NCI-H1092 (cell line): ENCODE measurements at places on chromosomes 1 and 21.

DNA sequence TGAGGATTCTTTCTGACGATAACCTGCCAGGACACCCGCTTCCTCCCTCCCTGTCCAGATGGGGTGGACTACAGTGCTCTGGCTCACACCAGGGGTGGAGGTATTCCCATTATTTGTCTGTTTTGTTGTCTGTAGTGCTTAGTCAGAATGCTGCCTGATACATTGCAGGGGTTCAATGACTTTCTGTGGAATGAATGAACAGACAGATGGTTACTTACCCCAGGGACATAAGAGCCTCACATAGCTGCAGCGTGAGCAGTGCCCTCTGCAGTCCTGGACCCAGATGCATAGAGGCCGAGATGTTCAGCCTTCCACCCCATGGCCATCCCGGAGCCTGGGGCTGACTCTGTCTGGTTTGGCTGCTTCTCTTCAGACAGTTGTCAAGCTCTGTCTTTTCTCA is 13.0 kb upstream of the F3 start:
- no peak for DNase-seq

DNA sequence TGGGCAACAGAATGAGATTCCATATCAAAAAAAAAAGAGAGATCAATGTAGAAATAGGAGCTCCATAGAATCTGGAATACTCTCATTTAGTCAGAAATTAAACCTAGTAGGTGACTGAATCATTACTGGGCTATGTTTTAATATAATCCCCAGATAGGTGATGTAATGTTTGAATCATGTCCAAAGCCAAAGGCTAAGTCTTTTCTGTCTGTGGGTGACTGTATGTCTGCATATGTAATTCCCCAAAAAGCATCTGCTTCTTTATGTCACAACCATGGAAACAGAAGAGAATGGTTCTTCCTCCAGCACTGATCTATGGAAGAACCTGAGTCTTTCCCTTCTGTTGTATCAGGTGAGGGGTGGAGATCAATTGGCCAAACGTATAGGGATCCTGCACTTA is 5.8 kb downstream of the LAMC2 start:
- DNase-seq = no peak

DNA sequence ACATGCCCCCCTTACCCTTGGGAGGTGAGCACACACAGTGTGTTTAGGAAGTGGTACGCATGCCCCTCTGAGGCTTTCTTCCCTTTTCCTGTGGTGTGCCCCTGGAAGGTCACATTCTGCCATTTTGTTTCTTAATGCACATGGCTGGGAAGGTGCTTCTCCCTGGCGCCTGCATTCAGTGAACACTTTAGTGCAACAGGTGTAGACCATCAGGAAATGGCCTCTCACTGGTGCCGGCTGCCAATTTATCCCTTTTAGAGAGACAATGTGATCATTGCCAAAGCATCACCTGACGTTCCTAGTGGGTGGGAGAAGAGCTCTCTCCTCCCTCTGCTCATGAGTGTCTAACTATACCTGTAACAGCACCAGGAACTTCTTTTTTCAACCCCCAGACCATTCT is 51.8 kb upstream of the PDE9A start:
- DNase-seq = no peak

DNA sequence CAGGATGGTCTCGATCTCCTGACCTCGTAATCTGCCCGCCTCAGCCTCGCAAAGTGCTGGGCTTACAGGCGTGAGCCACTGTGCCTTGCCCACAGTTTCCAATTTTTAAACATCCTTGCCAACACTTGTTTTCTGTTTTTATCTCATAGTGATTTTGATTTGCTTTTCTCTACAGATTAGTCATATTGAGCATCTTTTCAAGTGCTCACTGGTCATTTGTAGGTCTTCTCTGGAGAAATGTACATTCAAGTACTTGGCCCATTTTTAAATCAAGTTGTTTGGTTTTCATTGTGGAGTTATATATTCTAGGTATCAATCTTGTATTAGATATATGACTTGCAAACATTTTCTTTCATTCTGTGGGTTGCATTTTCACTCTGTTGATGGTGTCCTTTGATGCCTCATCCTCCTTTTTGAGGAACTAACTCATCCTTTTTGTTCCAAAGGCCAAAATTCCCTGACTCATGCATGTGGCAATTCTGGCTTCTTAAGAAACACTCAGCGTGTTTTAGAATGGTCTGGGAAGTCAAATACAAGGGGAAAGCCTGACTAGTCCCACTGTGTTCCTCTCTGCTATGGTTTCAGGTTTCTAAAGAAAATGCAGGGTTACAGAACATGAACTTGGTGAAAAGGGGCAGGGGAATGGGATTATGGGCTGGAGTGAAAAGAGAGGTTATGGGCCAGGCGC is 37.3 kb downstream of the PTAFR start:
- DNase-seq = no peak

- DNase-seq = no peak
Observed at GRCh38 chr1:57844382-57844980, 420.6 kb upstream of the DAB1 start.

- no peak for DNase-seq
Observed at GRCh38 chr1:84145068-84145467, 997 bp downstream of the PRKACB start.

DNA sequence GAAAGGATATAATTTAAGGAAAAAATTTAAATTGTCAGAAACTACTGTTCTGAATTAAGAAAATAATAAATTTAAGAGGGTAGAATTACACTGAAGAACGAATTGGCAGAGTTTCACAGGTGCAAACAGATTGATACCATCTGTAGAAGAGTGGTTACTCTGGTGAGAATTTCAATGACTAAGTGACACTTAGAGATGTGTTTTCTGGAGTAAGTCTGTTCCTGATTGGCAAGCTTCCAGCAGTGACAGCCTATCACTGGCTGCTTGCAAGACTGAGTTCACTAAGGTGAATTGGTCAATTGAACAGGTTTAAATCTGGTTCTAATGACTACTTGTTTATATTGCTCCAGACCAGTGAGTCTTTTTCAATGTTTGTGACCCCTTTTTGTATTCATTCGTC is 838.2 kb upstream of the RGS18 start:
- no peak for DNase-seq

- DNase-seq = no peak
Observed at GRCh38 chr21:25581582-25581981, 25.7 kb downstream of the MRPL39 start.

GRCh38 chr21:30227633-30228404 is 11.9 kb upstream of the CLDN8 start:
- DNase-seq = no peak

GRCh38 chr1:51463561-51463960 is 55.5 kb downstream of the EPS15 start:
- DNase-seq = no peak

- peak; percentile 46 for DNase-seq
Observed at GRCh38 chr1:9473032-9473807, 66.0 kb upstream of the SLC25A33 start.

GRCh38 chr1:152768847-152769533 is 6.0 kb upstream of the LCE1F start:
- no peak for DNase-seq

GRCh38 chr21:38221594-38221993 is 35.2 kb upstream of the KCNJ15 start:
- no peak for DNase-seq

DNA sequence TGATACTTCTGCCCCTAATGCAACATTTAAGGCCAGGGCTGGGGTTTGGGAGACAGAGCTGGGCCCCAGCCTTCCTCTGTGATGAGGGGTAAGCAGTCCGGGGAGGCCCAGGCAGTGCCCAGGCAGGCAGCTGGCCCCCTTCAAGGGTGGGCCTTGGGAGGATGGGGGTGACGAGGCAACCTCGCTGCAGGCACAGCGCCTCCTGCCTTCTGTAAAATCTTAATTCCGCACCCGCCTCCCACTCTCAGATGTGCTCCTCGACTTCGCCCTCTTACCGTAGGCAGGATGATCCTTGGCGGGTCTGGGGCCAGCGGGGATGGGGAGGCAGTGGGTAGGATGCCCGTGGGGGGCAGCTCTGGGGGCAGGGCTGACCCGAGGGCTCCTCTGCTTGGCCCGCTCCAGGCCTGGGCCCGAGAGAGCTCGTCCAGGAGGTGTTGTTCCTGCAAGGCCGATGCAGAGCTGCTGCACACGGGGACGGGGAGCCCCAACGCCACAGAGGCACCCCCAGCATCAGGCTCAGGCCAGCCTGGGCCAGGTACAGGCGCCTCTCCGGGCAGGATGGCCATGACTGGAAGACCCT is 9.1 kb downstream of the C21orf58 start:
- DNase-seq = no peak

DNA sequence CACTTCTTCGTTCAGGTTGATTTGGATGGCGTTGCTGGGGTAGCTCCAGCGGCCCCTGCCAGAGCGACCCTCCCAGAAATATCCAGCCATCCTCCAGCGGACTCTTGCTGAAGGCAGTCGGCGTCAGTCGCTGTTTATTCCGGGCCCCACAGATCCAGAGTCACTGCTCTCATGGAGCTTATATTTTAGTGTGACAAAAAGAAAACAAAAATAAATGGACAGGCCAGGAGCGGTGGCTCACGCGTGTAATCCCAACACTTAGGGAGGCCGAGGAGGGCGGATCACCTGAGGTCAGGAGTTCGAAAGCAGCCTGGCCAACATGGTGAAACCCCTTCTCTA is 791 bp upstream of the CFAP298 start:
- DNase-seq = no peak

DNA sequence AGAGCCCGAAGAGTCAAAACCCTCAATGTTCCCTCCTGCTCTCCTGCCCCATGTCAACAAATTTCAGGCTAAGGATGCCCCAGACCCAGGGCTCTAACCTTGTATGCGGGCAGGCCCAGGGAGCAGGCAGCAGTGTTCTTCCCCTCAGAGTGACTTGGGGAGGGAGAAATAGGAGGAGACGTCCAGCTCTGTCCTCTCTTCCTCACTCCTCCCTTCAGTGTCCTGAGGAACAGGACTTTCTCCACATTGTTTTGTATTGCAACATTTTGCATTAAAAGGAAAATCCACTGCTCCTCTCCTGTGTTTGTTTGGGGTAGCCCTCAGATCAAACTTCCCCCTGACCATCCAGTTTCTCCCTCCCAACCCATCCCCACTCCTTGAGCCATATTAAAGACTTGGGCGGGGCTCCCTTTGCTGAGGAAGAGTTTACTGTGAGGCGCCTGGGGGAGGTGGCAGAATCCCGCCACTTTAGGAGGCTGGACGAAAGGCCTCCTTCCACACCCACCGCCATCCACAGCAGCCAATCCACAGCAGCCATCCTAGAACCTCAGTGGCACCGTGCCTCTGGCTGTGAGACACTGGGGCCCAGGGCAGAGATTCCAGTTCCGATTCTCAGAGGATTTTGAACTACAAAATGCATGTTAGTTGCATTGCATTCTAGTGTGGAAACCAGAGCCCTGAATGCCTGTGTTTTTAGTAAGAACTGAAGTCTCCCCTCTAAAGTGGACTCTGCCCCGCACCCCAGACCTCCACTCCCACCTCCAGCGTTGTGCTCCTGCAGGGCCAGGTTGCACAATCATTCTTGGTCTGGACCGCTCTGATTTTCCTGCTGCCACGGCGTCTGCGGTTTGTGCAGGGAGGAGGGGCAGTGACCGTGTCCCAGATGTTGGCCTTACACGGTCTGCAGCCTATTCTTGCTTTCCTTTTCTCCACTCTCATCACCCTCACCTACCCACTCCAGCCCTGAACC is 3.0 kb downstream of the OLFML3 start:
- no peak for DNase-seq

DNA sequence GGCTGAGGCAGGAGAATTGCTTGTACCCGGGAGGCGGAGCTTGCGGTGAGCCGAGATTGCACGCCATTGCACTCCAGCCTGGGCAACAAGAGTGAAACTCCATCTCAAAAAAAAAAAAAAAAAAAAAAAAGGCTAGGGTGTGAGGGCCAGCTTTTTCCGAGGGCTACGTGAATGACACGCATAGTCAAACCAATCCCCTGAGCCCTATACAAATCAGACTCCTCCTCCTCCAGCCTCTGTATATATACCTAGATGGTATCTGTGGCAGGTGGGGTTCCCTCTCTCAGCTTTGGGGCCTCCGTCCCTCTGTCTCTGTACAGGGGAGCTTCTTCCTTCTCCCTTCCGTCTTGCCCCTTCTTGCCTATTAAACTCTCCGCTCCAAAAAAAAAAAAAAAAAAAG is 6.7 kb downstream of the S100A16 start:
- DNase-seq = no peak

GRCh38 chr1:83546874-83547273 is 452.1 kb downstream of the TTLL7 start:
- DNase-seq = no peak

GRCh38 chr1:230632273-230632873 is 9.9 kb upstream of the COG2 start:
- DNase-seq = peak; percentile 63

DNA sequence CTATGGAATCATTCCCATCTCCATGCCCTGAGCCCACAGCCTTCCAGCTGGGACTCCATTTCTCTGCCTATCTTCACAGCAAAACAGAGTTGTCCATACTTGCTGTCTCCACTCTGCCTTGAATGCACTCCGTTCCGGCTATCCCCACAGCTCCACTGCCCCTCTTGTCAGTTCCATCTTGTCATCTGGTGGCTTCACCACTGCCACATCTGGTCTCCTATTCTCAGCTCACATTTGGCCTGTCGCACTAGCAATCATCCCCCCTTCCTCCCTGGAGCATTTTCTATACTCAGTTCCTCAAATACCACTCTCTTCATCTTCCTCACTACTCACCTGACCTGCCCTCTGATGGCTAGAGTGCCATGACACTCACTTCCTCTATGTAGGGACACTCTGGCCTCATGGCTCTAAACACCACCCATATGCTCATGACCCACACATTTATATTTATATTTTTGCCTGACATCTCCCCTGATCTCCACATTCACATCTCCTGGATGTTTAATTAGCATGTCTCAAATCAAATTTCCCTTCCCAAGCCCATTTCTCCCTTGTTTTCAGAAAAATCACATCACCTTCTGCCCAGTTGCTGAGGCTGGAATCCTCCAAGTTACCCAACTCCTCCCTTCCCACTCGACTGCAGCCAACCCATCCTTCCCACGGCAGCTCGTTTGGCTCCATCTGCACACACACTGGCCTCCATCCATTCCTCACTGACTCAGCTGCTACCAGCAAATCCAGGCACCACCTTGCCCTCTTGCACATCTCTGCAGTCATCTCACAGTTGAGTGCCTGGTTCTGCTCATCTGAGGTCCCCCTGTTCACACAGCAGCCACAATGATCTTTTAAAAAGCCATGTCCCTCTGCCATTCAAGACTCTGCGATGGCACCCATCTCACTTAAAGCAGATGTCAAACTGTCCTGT is 6.1 kb downstream of the ZNF692 start:
- DNase-seq = no peak

DNA sequence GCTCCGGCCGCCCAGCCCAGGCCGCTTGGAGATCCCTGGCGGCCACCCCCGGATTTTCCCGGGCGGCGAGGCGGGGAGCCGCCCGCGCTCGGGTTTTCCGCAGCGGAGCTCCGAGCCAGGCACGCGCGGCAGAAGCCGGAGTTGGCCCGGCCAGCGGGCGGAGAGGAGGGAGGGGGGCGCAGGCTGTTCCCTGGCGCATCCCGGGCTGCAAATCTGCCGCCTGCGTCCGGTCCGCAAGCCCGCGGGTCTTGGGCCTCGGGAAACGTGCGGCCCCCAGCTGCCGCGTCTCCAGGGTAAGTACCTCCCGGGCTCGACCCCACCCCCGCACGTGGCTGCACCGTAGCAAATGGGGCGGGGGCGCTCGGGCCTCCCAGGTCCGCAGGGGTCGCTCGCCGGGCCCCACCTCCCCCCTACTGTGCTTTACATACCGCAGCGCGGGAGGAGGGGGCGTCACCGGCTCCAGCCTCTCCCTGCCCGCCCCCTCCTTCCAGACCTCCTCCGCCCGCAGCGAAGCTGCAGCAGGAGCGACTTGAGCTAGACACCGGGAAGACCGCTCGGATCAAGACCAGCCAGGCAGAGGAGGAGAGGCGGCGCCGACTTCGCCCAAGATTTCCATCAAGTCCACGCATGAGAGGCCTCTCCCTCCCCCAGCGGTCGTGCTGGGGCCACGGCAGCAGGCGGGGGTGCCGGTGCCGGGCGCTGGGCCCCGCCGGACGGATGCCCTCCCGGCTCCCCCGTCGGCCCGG is 1.6 kb downstream of the TMEM200B start:
- no peak for DNase-seq
